ENCODE measurements at places on chromosomes 7 and 10.
A peak's percentile ranks its signal among the peaks of the same experiment; 100 is the strongest.

GRCh38 chr10:13421382-13421917 is 73.4 kb upstream of the SEPHS1 start:
- DNase-seq, result no peak
- no peak overlapping the region for H3K4me3 ChIP-seq
- H3K4me1 ChIP-seq, result peaks cover 3% of the 10 kb centered on the region
- no peaks in the 10 kb centered on the region for H3K27me3 ChIP-seq

GRCh38 chr10:69641261-69641980 is 11.4 kb downstream of the FAM241B start:
- no peak overlapping the region for H3K4me3 ChIP-seq
- no peaks in the 10 kb centered on the region for H3K4me1 ChIP-seq
- no peaks in the 10 kb centered on the region for H3K36me3 ChIP-seq
- no peak overlapping the region for H3K27ac ChIP-seq
- H3K27me3 ChIP-seq, result no peaks in the 10 kb centered on the region

DNA sequence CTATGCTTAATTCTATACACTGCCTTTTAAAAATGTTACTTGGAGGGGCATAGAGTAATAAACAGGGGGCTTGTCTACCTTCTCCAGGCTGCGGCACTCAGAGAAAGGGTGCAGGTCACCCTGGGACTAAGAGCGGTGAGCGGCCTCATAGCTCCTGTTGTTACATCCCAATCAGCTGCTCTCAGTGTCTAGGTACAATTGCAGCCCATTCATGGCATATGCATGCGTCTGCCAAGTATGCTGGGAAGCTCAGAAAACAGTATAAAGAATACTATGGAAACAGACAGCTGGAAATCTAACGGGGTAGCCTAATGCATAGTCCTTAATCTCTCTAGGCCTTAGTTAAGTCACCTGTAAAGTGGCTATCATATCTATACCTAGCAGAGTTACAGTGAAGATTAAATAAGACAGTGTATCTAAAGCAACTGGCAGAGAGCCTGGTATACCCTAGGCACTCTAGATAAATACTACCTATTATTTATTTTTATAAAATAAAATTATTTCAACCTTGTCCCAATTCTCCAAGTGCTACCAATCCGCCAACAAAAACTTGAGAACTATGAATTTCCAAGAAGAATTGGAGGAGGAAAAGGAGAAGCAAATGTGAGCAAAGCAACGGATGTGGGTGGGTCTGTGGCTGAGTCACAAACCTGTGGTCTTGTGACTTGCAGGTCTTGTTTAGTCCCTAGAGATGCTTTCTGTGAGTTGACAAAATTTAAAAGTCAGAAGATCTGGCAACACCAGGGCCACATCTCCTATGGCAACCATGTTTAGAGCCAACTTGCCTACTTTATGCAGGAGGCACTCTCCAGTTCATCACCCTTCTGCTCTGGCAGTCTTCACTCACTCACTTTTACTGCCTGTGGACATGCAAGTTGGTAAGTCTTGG is 183.0 kb downstream of the RAPGEF5 start:
- no peaks in the 10 kb centered on the region for H3K27me3 ChIP-seq
- no peaks in the 10 kb centered on the region for H3K36me3 ChIP-seq
- no peak for DNase-seq
- no peak overlapping the region for H3K4me3 ChIP-seq
- H3K4me1 ChIP-seq, result no peaks in the 10 kb centered on the region
- no peak overlapping the region for H3K27ac ChIP-seq

DNA sequence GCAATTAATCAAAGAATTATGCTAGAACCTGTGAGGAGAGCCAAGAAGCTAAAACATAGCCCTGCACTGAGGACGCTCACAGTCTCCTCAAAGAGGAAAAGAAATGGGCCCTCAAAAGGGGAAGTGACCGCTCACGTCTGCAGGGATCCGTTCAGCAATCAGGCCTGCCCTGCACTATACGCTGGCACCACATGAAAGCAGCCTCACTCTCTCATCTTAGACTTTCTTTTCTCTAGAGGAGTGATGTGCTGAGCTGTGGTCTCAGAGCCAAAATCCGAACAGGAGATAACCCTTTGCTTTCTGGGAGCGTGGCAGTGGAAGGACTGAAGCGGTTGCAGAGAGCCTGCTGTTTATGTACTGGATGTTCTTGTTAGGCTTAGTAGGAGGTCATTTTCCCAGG is 6.3 kb upstream of the IL2RA start:
- no peak overlapping the region for H3K27ac ChIP-seq
- no peaks in the 10 kb centered on the region for H3K36me3 ChIP-seq
- no peak overlapping the region for H3K4me3 ChIP-seq
- no peaks in the 10 kb centered on the region for H3K4me1 ChIP-seq
- DNase-seq, result no peak

DNA sequence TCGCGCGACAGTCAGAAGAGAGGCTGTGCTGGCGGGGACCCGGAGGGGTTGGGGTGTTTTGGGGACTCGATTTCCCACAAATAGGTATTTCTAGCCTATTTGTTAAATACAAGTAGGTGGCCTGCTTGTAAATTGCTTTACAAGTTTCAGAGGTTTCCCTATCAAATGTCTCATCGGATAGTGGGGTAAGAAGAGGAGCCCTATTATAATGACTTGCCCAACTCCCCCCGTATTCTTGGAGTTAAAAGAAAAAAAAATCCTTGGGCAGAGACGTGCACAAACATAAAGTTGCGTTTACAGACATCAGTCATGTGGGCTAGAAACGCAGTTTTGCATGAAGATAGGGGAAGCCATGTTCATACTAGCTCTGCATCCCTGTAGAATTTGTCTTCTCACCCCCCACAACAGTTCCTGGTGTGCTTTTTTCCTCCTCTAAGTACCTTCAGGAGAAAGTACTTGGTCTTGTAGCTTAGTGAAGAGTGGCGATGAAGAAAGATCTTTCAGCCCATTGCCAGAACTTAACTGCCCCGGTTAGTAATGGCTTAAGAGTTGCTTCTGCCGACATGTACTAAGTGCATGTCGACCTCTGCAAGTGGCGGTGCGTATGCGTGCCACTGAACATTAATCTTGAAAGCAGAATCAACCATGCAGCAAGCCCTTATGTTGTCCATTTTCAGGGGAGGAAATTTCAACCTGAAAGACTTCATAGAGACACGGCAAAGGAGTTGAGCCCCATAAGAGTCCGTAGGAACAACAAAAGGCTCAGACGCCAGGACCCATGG is 832 bp upstream of the TIAL1 start:
- no peaks in the 10 kb centered on the region for H3K27me3 ChIP-seq
- no peaks in the 10 kb centered on the region for H3K36me3 ChIP-seq
- no peaks in the 10 kb centered on the region for H3K4me1 ChIP-seq
- H3K27ac ChIP-seq, result peak overlapping the region; percentile 54

GRCh38 chr7:51949726-51950644 is 633.4 kb upstream of the COBL start:
- H3K36me3 ChIP-seq, result no peaks in the 10 kb centered on the region
- H3K4me3 ChIP-seq, result no peak overlapping the region
- no peak overlapping the region for H3K27ac ChIP-seq
- no peaks in the 10 kb centered on the region for H3K27me3 ChIP-seq

DNA sequence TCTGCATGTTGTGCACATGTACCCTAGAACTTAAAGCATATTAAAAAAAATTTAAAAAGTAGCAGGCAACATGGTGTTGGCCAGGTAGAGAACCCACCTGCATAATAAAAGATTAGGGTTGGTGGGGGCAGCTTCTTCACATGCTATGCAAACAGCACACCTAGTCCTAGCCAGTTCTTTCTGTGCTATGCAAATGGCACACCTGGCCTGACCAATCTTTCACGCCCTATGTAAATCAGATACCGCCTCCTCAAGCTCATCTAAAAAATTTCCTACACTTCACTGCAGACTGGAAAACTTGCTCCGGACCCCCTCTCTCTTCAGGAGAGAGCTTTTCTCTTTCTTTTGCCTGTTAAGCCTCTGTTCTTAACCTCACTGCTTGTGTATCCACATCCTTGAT is 14.5 kb upstream of the PIP start:
- no peak for DNase-seq
- peaks cover 3% of the 10 kb centered on the region for H3K27me3 ChIP-seq
- no peak overlapping the region for H3K4me3 ChIP-seq
- no peak overlapping the region for H3K27ac ChIP-seq
- no peaks in the 10 kb centered on the region for H3K36me3 ChIP-seq
- no peaks in the 10 kb centered on the region for H3K4me1 ChIP-seq

- H3K4me3 ChIP-seq, result no peak overlapping the region
- no peaks in the 10 kb centered on the region for H3K36me3 ChIP-seq
Observed at GRCh38 chr7:36013246-36014014, 139.6 kb upstream of the EEPD1 start.

GRCh38 chr7:91248996-91249395 is 15.2 kb upstream of the FZD1 start:
- H3K4me1 ChIP-seq, result peaks cover 3% of the 10 kb centered on the region
- no peaks in the 10 kb centered on the region for H3K36me3 ChIP-seq
- no peak overlapping the region for H3K27ac ChIP-seq
- H3K4me3 ChIP-seq, result no peak overlapping the region
- peak; percentile 74 for DNase-seq

DNA sequence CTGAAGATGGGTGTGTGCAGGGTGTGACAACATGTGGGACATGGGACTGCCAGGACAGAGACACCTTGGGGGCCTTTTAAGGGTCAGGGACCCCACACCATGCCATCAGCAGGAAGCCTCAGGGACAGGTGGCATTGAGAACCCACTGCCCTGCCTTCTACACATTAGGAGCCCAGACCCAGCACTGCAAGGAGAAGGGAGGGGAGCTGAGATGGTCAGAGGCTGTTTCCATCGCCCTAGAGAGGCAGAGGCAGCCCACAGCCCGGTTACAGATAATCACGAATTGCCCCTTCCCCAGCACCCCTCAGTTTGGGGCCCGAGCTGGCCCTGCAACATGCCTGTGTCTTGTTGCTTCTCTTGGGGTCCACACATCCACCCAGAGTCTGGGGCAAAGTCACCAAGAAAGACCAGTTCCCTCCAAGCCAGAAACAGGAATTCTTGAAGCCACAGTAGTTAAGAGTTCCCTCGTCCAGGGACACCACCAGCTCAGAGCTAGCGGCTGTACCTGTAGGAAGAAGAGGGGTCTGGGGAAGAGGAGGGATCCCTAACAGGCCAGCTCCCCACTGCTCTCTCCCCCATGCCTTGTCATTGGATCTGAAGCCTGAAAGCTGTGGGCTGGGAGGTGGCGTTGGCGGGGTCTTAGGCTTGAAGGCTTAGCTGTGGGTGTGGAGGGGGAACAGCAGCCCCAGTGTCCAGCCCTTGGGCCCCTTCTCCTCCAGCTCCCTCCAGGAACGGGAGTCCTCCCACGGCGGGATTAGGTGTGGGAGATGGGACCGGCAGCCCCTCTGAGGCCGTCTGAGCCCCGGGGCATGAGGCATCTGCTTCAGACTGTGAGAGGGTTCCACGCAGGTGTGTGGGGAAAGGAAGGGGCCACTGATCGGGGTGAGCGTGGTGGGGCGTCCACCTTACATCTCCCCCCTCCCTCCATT is 44.8 kb upstream of the ELFN1 start:
- H3K36me3 ChIP-seq, result no peaks in the 10 kb centered on the region

- peaks cover 3% of the 10 kb centered on the region for H3K36me3 ChIP-seq
- H3K27ac ChIP-seq, result no peak overlapping the region
- DNase-seq, result no peak
Observed at GRCh38 chr10:48414160-48414559, 107.7 kb downstream of the MAPK8 start.

DNA sequence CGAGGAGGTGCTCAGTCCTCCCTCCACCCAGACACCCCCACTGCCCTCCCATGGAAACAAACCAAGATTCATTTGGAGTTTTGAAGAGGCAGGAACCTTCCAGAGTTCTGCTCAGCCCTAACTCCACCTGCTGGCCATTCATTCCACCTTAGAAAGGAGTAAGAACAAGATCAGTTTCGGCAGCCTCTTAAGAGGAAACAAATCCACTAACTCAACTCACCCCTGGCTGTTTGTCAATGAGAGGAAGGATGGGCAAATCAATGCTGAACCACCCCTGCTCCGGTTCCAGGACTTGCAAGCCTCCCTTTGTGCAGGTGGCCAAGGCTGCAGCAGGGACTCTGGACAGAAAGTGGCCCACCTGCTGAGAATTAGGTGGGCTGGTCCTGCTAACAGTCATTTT is 26.2 kb downstream of the CCDC3 start:
- H3K27me3 ChIP-seq, result no peaks in the 10 kb centered on the region
- H3K36me3 ChIP-seq, result no peaks in the 10 kb centered on the region
- no peak overlapping the region for H3K4me3 ChIP-seq
- H3K4me1 ChIP-seq, result peaks cover 12% of the 10 kb centered on the region

DNA sequence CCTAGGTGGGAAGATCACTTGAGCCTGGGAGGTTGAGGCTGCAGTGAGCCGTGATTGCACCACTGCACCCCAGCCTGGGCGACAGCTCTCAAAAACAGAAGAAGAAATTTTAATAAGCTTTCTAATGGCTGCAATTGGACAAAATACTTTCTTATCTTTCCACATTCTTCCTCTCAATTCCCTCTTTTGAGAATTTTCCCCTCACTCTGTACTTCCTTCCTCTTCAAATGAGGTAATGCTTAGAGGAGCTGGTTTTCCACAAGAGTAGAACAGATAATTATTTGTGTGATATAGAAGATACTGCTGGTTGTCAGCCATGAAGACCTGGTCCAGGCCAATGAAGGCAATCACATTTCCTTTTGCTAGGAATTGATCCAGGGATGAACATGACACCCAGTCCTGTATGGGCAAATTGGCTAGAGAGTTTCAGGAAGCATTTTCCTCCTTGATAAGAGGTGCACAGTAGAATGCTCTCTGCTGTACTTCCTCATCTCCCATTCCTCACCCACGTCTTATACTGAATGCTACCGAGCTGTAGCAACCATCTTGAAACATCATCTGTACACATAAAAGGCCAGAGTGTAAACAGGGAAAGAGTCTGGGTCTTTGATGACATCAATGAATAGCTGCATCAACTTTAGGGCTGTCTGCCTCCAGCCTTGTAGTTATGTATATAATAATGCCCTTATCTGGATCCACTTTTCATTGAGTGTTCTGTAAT is 103.9 kb downstream of the CDK6 start:
- H3K4me1 ChIP-seq, result no peaks in the 10 kb centered on the region
- H3K36me3 ChIP-seq, result no peaks in the 10 kb centered on the region
- H3K27me3 ChIP-seq, result no peaks in the 10 kb centered on the region
- no peak overlapping the region for H3K27ac ChIP-seq

DNA sequence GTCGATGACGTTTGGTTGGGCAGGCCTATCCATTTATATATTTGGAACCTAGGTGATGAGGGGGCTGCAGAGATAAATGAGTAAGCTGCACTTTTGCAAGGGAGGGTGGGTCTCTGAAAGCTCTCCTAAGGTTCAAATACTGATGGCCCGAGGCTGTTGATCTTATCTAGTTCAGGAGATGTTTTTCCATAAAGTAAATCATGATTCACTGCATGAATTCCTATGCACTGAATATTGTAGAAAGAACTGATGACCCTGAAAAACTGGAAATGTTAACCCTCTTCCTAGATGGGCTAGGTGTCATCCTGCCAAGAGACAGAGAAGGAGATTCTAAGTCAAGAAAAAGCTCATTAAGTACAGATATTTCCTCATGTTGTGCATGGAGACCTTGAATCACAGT is 459.9 kb downstream of the PLXNA4 start:
- no peaks in the 10 kb centered on the region for H3K27me3 ChIP-seq
- H3K4me1 ChIP-seq, result no peaks in the 10 kb centered on the region
- no peak overlapping the region for H3K27ac ChIP-seq
